ENCODE measurements at places on chromosomes 5 and 9.

GRCh38 chr5:134063188-134063820, 51.2 kb upstream of the TCF7 start:
- DNase-seq: no peak

- no peak for DNase-seq
Observed at GRCh38 chr9:92066168-92066567, 49.0 kb downstream of the SPTLC1 start.

- no peak for DNase-seq
Observed at GRCh38 chr9:18421391-18421790, 52.6 kb upstream of the ADAMTSL1 start.

GRCh38 chr5:153792305-153792704, 246.4 kb downstream of the FAM114A2 start:
- no peak for DNase-seq

DNA sequence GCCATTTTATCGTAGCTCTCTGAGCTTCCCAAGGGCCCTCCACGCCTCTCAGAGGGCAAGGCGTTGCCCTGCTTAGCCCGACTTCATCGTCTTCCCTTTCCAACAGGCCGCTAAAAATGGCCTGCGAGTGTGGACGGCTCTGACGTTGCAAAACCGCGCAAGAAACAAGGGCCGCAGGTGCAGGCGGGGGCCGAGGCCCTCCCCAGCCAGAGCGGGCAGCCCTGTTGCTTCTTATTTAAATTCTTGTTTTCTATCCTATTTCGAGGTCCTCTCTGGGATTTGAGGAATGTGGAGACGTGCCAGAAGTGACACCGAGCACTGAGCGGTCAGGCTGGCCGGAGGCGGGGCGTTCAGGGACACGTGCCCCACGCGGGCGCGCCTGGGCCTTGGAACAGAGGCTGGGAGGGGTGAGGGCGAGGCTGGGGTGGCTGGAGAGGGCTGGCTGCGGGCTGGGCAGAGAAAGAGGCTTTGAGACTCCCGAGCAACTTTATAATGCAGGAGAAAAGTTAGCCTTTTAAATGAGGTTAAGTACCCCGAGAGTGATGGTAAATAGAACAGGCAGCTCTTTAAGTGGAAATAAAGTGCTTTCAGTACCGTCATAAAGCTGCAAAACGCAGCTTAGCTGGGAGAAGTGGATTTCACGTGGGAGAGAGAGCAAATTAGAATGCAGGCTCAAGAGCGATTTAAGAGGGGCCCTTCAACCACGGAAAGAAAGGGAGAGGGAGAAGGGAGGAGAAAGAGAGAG, 243.6 kb downstream of the AUH start:
- no peak for DNase-seq

GRCh38 chr9:137660144-137660543, 41.3 kb downstream of the EHMT1 start:
- DNase-seq: no peak

DNA sequence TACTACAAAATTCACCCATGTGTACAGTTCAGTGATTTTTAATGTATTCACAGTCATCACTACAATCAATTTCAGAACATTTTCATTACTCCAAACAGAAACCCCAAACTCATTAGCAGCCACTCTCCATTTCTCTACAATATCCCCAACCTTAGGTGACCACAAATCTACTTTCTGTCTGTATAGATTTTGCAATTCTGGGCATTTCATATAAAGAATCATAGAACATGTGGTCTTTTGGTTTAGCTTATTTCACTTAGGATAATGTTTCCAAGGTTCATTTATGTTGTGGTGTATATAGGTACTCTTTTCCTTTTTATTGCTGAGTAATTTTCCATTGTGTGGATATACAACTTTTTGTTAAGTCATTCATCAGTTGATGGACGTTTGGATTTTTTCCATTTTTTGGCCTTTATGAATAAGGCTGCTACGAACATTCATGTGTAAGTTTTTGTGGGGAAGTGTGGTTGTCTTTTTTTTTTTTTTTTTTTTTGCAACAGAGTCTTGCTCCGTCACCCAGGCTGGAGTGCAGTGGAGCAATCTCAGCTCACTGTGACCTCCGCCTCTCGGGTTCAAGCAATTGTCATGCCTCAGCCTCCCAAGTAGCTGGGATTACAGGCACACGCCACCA, 54.5 kb downstream of the DOCK8 start:
- DNase-seq: no peak

DNA sequence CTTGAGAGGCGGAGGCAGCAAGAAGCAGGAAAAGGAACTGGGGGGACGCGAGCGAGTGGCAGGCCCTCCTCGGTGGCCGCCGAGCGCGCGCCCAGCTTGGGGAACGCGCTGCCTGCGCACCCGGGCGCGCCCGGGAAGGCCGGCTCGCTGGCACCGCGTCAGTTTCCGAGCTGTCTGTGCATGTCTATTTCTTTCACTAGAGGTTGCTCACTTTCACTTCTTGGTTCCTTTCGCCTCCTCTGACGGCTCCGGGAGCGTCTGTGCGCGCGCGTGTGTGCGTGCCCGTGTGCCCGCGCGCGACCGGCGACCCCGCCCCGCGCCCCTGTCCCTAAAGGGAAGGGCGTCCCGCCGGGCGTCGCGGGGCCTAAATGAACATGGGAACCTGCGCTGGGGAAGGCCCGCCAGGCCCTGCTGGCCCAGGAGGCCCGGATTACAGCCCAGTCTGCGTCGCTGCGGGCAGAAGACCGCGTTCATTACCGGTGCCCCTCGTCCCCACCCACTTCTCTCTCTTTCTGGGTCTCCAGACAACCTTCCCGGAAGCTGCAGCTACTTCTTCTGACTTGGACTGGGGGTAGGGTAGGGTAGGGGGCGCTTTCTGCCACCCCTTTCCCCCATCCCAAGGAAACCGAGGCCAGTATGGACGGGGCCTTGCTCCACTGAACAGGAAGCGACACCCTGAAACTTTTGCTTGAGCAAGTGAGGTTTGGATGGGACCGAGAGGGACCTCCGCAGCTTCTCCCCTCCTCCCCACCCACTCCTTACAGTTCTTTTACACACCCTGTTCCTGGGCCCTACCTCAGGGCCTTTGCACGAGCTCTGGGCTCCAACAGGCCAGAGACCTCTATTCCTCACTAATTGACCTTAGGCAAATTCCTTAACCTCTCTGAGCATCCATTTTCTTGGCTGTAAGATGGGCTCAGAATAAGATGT, 205.8 kb upstream of the IER5L start:
- peak; percentile 86 for DNase-seq

DNA sequence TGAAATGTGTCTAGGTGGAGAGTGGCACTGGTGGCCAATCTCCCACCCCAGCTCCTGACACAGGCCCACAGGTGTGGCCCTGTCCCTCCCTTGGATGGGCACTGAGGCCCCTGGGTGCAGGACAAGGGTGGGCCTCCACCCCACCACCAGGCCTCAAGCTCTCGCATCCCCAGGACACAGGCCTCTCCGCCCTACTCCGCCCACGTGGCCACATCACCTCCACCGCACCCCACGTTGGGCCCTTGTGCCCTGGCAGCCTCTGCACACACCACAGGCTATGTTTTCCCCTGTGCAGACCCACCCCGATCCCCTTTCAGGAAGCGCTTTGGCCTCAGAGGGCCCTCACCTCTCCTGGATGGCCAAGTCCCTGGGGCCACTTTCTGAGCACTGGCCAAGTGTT, 54.7 kb downstream of the SECISBP2 start:
- no peak for DNase-seq

DNA sequence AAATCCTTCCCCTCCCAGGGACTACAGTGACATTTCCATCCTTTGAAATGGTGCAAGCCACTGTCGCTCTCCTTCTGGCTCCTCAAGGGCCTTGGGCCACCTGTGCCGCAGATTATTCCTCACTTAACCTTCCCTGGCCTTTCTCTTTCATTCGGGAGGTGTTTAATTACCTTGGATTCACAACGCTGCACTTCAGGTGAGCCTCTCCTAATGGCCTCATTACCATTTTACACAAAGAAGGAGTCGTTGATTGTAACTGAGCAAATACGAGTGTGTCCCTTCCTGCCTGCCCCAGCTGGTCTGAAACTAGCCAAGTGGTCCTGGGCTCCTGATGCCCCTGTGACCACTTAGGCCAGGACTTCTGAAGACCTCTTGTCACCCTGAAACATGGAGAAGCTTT, 205.0 kb downstream of the CRB2 start:
- DNase-seq: no peak

- DNase-seq: no peak
Observed at GRCh38 chr5:5929291-5930020, 448.9 kb downstream of the MED10 start.

DNA sequence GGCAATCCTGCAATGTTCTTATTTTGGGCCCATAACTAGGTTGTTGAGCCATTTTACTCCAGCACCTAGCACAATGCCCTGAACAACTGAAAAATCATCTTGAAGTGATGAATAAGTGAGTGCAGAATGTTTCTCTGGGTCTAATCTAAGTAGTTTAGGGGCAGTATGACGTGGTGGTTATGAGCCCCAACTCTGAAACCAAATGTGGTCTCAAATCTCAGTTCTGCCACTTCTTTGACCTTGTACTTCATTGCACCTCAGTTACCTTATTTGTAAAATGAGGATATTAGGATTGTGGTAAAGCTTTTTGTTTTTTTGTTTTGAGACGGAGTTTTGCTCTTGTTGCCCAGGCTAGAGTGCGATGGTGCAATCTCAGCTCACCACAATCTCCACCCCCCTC, 80.9 kb upstream of the SNX2 start:
- no peak for DNase-seq

DNA sequence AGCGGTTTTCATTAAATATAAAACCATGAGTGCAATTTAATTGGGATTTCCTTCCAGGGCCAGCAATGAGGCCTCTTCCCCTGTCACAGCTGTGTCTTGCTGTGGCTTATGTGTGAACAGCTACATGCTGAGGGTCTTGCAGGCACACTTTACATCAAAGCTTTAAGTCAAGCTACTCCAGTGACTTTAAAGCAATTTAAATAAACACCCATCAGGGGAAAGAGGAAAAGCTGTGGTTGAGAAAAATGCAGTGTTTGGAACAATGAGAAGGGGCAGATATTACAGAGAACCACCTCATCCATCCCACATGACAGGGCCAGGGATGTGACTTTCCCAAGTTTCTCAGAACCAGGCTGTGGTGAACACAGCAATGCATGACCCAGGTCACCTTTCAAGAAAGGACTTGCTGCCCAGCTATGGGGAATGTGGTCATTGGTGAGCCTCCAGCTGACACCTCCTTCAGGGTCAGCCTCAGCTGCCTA, 115.9 kb upstream of the LPAR1 start:
- no peak for DNase-seq

DNA sequence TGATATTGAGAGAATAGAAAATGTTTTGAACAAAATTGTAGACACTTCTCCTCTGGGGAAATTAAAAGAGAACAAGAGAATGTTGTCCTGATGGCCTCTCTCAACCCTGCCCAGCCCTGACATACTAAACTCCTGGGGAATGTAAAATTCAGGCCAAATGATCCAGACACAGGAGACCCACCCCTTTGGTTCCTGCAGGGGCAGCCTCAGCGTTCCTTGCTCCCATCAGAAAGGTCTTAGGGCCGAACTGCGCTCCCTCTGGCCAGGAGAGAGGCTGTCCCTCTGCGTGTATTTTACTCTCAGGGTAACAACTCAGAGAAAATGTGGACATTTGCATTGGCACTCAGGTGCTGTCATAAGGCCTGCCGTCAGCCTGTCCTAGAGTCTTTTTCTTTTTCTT, 616.3 kb upstream of the KLF4 start:
- DNase-seq: no peak

GRCh38 chr9:128411364-128412119, 9.1 kb upstream of the CERCAM start:
- DNase-seq: no peak

GRCh38 chr9:27209034-27209433, 87.9 kb downstream of the EQTN start:
- no peak for DNase-seq

DNA sequence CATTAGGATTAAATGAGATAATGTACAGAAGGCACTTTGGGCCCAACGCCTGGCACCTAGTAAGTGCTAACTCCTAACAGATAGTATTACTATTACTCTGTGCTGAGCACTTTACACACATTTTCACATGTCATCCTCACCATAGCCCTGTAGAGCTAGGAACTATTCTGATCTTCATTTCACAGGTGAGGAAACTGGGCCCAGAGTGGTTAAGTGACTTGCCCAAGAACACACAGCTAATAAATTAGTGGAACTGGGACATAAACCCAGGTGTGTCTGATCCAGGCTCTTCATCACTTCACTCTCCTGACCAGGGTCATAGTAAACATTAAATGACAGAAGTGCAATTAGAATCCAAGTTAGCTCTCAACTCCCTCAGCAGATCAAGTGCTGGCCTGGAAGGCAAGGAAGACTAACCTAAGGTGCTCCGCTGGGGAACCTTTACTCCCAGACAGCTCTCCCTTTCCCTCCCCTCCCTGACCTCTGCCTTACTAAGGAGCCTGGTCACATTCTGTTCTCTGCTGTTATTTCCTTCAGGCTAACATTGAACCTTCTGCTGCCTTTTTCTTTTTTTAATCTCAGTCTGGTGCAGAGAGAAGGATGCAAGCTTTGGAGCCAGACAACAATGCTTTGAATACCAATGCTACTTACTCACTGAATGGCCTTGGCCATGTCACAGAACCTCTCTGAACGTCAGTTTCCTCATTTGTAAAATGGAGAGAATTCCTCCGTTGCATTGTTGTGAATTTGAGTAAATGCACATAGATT, 4.1 kb upstream of the ADRA1B start:
- DNase-seq: no peak

DNA sequence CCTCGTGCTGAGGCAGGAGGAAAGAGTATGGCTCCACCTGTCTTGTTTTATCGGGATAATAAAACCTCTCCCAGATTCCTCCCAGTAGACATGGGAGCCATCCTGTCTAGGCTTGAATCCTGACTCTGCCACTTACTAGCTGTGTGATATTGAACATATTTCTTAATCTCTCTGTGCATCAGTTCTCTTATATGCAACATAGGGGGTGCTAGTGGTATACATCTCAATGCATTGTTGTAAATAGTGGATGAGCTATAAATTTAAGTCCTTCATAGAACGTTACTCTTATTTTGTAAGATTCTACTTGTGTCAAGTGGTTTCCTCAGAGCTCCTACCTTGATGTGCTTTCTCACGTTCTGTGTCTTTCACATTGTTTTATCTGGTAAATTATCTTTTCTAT, 417.7 kb upstream of the POU5F2 start:
- DNase-seq: no peak

- DNase-seq: no peak
Observed at GRCh38 chr5:44331471-44332050, 57.7 kb downstream of the FGF10 start.

DNA sequence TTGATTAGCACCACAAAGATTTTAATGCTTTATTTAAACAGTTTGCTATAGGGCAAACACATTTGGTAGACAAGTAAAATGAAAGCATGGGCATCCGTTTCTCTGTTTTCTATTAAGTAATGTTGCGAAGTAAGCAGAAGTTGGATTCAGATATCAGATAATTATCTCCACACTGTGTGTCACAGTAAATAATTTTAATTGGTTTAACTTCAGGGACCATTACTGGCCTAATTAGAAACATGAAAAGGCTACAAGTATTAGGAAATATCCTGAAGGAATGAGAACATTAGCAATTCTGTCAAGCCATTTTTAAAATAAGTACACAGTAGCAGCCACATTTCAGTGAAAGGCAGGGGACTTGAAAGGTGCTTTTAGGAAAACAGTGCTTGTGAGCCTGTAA, 975.4 kb downstream of the NR2F1-AS1 start:
- no peak for DNase-seq
